ENCODE measurements at places on chromosomes 7 and 10.

- DNase-seq, result no peak
Observed at GRCh38 chr10:31404640-31405039, 85.6 kb downstream of the ZEB1 start.

DNA sequence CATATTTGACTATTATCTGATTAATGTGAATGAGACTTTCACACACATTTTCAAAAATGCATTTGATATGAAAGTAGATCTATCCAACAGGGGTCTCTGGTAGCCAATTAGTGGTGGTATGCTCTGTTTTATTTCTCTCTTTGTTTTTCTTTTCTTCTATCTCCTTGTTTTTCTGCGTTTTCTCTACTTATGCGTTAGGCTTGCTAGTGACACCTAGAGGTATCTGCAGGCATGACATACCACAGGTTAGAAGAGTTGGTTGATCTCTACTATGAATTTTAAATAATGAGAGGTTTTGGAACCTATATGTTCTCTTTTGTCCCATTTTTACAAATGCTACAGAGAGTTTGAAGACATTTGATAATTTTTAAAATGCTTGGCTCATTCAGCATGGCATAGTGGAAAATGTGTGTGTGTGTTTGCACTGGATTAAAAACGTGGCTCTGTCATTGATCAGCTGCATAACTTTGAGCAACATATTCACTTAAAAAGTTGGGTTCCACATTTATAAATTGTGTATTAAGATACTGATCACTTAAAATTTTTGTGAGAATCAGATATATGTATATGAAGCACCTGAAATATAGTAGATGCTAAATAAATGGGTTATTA, 28.1 kb upstream of the PLXDC2 start:
- no peak for DNase-seq

GRCh38 chr10:132332433-132332754, 401 bp downstream of the LRRC27 start:
- no peak for DNase-seq

- no peak for DNase-seq
Observed at GRCh38 chr10:114477285-114477684, 73.0 kb upstream of the AFAP1L2 start.

GRCh38 chr7:18494821-18495408, 634 bp upstream of the HDAC9 start:
- no peak for DNase-seq

- no peak for DNase-seq
Observed at GRCh38 chr10:131930150-131930549, 29.3 kb downstream of the PPP2R2D start.

DNA sequence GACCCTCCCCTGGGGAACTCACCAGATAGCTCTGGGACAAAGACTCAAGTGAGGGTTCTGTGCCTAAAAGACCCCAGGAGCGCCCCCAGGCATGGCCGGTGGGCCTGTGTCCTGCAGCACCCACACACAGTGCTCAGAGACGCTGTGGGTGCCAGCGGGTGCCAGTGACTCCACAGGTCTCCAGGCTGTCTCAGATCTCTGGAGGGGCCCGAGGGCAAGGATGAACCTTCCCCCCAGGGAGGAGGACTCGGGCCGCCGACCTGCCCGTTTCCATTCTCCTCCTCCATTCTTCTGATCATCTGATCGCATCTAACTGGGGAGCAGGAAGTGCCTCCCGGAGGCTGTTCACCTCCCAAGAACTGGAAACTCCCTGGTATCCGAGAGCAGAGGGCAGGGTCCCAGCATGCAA, 980 bp downstream of the ADAM8 start:
- no peak for DNase-seq

DNA sequence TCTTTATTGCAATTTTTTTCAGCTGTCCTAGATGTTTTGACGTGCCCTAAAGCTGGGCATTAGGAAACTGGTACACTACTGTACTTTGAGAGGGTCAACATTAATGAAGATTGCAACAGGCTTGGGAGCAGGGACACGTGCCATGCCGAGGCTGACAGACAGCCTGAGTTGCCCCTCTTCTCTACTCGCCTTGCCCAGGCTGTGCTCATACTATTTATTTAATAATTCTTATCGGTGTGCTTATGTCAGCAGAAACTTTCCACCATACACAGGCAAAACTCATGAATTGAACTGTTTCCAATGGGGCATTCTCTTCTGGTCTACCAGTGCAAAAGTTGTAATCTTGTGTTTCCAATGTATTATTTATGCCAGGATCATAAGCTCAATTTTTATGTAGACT, 24.4 kb downstream of the C7orf57 start:
- DNase-seq, result no peak

GRCh38 chr10:60423920-60424319, 34.2 kb upstream of the ANK3 start:
- no peak for DNase-seq

DNA sequence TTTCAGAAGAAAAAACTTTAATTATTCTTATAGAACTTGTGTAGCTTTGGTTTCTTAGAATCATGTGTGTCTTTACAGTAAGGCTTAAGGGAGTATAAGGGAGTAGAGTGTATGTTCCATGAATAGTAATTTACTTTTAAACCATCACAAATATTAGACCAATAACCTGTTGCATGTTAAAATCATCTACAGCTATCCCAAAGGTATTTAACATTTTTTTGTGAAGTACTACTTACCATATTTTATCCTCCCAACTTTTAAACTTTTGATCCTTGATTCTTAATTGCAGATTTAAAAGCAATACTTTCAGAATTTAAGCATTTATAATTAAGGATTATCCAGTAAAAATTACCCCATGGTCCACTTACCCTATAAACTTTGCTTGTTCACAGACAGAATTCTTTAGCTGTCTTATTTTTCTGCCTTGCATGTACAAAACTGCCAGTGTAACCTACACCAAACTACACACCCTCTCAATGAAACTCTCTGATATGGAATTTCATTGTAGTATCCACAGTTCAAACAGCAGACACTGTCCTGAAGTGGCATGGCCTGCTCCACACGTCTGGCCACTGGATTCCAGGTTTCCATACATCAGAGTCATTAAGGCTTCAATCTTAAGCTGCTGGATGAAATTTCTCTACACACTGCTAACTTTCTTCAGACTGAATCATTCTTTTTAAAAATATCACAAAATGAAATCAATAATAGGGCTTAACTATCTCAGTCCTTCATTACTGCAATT, 5.8 kb downstream of the GLI3 start:
- no peak for DNase-seq

DNA sequence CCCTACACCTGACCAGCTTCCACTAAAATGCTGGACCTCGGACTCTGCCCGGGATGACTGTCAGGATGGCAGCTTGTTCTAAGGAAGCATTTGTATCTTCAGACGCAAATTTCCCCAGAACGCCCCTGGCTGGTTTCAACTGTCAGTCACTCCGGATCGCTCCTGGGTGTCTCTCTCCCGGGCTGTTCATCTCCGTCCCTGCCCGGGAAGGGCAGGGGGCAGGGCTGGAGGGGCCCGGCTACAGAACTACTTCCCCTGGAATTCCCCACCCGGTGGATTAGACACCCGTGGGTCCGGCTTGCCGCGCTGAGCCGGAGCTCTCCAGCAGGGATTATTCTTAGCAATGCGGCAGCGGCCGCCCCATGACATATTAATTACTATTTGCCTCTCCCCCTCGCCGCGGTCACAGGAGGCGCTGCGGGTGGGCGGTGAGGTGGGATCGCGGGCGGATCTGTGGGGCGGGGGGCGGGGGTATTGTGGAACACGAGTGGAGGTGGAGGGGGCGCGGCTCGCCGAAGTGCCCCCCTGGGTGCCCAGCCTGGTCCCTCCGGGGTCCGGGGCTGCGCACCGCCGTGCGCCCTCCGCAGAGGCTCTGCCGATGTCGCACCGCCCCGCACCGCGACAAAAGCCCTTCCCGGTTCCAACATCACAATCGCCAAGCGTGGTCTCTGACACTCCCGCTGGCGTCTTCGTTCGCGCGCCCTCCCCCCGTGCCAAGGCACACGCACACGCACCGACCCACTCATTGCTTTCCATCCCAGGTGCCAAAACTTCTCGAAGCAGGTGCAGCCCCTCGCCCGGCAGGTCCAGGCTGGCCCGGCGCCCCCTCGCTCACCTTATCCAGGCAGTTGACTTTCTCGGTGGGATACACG, 276.1 kb upstream of the NEBL start:
- no peak for DNase-seq

- no peak for DNase-seq
Observed at GRCh38 chr10:73873142-73873837, 1.1 kb downstream of the CAMK2G start.

DNA sequence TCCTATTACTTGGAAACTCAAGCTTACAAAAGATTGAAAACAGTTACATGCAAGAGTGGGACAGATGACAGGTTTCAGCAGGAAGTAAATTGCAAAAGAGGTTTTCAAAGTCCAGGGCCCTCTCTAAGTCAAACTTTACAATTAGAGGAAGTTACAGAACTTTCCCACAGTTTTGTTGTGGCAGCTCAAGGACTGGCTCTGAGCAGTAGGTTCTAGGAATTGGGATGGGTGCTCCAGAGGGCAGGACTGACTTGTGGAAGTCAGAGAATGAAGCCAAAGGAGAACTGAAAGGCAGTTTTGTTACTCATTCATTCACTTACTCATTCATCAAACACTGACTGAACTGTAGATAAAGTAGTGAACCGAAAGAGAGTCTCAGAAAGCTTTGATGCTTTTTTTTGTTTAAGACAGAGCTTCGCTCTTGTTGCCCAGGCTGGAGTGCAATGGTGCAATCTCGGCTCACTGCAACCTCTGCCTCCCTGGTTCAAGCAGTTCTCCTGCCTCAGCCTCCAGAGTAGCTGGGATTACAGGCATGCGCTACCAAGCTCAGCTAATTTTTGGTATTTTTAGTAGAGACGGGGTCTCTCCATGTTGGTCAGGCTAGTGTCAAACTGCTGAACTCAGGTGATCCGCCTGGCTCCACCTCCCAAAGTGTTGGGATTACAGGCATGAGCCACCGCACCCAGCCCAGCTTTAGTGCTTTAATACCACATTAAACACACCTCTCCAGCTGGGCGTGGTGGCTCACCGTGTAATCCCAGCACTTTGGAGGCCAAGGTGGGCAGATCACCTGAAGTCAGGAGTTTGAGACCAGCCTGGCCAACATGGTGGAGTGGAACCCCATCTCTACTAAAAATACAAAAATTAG, 66.8 kb upstream of the CCNJ start:
- no peak for DNase-seq

DNA sequence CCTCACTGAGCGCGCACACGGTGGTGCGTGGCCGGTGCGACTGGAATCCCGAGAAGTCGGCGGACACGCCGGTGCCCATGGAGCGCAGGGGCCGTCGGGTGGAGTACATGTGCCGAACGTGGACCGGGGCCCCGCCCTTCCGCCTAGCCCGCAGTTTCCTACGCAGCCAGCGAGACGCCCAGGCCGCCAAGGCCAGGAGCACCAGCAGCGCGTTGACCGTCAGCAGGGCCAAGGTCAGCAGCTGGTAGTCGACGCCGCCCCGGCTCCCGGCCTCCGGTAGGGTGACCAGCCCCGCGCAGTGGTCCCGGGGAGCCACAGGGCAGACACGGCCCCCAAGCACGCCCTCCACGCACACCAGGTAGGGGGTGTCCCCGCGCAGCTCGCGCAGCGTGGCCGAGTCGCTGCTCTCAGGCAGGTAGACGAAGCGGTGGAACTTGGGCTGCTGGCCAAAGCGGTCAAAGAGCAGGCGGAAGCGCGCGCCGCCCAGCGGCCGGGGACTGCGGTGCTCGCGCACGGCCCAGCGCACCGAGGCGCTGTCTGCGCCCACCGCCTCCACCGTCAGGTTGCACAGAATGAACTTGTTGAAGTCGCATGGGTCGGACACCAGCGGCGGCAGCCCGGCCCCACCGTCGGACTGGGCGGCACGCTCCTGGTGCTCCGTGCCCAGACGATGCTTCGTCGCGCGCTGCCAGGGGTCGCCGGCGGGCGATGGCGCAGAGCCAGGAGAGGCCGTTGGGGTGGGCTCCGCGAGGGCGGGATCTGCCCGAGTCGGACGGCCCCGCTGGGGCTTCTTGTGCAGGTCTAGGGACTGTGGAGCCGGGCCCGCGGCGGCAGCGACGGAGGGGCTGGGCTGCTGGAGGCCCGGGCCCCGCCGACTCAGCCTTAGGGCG, 2.2 kb downstream of the TRIL start:
- DNase-seq, result no peak

GRCh38 chr7:47938574-47939165, 9.6 kb downstream of the PKD1L1 start:
- no peak for DNase-seq

DNA sequence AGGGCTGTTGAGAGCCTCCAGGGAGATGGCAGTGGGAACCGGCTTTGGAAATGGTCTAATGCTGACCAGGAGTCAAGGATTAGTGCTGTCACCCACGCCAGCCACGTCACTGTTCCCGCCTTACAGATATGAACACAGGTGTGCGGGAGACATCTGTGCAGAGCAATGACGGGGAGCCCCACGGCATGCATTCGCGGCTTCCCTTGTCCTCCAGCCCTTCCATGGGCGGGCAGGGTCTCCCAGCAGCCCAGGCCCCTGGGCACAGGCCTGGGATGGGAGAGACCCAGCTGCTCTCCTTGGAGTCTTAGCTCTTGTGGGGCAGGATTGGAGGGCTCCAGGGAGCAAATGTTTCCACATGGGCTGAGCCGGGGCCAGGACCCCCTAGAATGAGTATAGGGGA, 94.2 kb downstream of the MYL10 start:
- no peak for DNase-seq

DNA sequence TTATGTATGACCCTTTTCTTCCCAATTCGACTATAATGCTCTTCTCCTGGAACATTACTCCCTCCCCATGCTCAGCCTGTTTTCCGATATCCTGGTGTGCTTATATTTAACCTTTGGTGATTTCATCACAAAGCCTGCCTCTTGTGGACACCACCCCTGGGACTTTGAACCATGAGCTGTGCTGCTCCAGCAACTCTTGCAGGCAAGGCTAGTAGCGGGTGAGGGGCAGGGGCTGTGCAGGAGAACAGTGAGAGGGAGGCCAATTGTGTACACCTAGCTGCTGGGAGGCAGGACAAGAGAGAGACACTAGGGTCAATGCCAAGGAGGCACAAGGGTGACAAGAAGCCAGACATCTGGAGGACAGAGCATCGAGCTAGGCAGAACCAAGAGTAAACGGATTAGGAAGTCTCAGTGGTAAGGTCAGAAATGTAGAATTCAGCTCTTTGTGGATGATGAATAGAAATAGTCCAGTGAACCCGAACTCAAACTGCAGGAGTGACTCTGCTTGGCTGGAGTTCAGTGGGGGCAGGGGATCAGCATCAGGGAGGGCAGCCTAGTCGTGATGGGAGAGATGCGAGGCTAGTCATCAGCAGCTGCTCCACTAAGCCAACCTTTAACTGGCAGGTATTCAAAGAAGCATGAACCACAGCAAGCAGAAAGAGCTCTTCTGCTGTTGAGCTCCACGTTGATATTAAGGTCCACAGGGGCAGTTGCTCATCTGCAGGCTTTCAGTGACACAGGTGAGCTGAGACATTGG, 31.0 kb upstream of the MKI67 start:
- no peak for DNase-seq

GRCh38 chr10:116733566-116733965, 8.8 kb downstream of the HSPA12A start:
- DNase-seq, result no peak
